ENCODE measurements at places on chromosomes 13 and 19.
A peak's percentile ranks its signal among the peaks of the same experiment; 100 is the strongest.

GRCh38 chr19:52566588-52566987 is 3.5 kb upstream of the ZNF701 start:
- no peak for DNase-seq

DNA sequence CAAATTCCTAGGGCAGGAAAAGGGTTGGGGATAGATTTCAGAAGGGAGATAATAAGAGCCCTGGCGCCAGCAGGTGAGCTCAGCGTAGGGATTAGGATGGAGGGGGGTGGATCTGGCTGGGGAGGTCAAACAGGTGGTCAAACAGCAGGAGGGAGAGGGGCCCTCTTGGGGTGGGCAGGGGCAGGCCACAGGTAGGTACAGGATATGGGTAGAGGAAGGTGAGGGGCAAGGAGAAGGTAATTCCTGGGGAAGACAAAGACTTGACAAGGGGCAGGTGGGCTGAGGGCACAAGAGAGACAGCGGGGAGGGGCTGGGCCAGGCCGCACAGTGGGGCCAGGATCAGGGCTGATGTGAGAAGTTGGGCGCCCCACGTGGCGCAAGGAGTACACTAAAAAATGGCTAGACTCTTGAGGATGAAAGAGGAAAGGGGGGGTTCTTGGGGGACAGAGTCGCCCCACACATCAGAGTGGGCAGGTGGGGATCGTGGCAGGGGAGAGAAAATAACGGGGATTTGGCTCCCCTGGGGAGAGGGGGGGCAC is 713 bp downstream of the KRI1 start:
- peak; percentile 32 for DNase-seq

DNA sequence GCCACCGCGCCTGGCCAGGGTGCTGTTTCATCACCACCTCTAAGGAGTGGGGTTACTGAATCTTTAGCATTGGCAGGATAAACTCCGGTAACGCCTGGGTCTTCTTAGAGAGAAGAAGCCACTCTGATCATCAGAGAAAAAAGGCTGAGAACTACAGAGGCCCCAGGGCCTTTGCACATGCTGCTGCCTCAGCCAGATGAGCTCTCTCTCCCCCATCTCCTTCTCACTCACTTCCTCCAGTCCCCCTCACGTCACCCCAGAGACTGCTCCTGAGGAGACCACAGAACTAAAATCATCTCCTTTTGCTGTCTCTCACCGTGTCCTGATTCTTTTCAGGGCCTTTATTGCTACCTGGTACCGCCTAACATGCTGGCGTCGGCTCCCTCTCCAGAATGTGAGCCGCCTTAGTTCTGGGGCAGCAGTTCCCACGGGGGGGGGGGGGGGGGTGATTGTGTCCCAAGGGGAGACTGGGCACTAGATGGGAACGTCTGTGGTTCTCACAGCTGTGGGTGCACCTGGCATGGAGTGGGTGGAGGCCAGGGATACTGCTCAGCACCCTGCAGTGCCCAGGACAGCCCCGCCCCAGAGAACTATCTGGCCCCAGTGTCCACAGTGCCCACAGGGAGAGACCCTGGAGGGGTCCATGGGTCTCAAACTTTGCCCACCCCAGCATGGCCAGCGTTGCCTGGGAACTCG is 5.1 kb upstream of the DIRAS1 start:
- no peak for DNase-seq

- DNase-seq: no peak
Measured at GRCh38 chr13:103284466-103284865, 218.2 kb upstream of the SLC10A2 start.

- no peak for DNase-seq
Measured at GRCh38 chr19:54653181-54653809, 9.5 kb upstream of the LILRB4 start.

DNA sequence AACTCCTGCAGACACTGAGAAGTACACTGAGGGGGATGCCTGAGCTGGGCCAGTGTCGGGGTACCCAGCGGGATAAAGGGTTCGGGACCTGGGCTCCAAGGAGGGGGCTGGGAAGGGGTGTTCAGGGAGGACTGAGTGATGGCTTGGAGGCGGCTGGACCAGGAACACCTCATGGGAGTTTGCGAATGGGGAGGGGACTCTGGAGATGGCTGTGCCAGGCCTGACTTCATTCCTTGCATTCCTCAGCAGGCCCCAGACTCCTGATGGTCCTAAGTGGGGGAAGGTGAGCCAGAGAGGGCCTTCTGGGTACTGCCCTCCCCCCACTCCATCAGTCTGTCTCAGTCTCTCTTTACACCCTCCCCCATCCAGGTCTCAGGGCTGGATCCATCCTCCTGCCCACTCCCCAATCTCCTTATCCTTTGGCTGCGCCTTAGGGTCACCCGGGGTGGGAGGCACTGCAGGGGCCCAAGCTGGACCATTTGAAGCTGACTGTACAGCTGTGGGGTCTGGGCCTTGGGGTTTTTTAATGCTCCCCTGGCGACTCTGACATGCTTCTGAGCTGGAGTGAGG is 13.8 kb downstream of the PAK4 start:
- no peak for DNase-seq

DNA sequence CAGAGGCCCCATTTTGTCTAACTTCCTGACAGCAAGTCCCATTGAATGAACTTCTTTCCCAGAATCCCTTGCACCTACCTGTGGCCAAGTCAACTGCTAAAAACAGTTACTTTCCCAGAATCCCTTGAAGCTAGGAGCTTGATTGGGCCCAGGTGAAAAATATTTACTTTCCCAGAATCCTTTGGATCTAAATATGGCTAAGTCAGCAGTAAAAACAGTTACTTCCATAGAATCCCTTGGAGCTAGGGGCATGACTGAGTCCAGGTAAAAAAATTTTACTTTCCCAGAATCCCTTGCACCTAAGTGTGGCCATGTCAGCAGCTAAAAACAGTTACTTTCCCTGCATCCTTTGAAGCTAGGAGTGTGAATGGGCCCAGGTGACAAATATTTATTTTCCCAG is 13.2 kb upstream of the MEIS3 start:
- no peak for DNase-seq

DNA sequence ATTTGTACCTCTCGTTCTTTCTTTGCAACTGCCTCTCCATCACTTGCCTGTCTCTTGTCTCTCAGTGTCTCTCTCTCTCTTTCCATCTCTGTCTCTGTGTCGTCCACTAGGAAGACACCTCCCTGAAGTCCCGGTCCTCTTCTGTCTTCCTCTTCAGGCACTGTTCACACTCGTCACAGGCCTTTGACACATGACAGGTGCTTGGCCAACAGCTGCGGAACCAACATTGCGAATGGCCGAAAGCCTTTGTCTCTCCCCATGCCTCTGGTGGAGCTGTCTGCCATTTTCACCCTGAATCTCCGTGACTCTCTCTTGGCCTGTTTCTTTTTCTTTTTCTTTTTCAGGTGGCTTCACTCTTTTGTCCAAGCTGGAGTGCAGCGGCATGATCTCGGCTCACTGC is 2.8 kb downstream of the HIPK4 start:
- no peak for DNase-seq

DNA sequence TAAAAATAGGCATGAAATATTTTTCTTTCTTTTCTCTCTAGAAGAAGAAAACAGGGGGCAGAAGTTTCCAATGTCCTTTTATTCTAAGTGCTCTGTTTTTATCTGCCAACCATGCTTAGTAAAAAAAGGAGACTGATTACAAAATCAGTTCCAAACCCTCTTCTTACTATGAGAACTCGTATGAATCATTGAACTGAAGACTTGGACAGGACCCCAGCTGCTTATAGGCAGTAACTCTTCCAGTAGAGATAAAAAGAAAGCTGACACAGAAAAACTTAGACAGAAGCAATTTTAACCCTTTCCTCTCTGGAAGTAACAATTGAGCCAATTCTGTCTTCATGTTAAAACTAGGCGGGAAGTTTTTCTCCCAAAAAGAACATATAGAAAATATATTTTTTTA is 24.5 kb upstream of the FREM2 start:
- no peak for DNase-seq

GRCh38 chr13:104571161-104571892 is 1505.1 kb upstream of the SLC10A2 start:
- DNase-seq: no peak

DNA sequence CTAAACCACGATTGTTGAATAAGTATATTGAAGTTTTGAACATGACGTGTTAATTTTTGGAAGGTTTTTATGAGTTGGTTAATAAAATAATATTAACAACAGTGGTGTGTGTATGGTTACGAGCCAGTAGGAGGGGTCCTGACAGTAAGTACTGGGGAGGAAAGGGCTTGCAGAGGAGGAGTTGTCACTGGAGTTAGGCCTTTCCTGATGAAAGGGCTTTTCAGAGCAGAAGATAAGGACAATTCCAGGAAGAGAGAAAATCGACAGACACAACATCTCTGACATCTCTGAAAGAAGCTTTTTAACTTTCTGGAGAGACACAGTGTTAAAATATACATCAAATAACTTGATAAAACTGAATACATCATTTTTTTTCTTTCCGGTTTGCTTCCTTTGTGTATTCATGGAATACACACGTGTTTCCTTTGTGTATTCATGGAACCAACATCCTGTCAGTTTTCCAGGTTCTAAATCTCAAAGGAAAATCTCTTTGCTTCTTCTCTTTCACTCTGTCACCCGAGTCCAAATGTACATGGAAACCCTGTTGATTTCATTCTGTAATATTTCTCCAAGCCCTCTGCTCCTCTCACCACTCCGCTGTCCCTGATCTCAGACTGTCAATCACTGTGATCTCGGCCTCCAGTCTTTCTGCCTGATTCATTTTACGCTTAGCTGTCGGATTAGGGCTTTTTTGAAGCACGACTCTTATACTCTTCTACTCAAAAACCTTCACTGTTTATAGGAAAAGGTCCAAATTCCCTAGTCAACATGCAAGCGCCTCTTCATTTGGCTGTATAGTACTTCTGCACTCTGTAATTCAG is 374.4 kb downstream of the DLEU7 start:
- DNase-seq: no peak

DNA sequence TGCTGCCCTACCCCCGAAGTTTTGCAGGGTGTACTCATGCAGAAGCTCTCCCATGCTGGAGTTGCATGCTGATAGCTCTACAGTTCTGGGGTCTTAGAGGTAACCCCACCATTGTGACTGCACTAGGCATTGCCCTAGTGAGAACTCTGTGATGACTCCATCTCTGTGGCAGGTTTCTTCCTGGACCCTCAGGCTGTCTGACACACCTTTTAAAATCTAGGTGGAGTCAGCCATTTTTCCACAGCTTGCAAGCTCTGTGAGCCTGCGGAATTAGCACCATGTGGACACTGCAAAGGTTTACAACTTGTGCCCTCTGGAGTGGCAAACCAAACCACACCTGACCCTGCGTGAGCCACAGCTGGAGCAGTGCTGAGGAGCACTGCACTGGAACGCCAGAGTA is 636.2 kb upstream of the SPRY2 start:
- DNase-seq: no peak
